ENCODE measurements at places on chromosomes 12 and 14. TPM values are rescaled to one million over a fixed set of nuclear protein-coding genes. Genes with fewer than 3 reads are reported as not detected.

PCK2 gene
- 19.7 TPM for total RNA-seq

RFLNA gene
- 0.24 TPM for total RNA-seq

CYP46A1 gene
- total RNA-seq, result 0.42 TPM

LIN7A gene
- 0.14 TPM for total RNA-seq

AMIGO2 gene
- total RNA-seq, result 95.5 TPM

CLEC6A gene
- total RNA-seq, result not detected

SLC11A2 gene
- total RNA-seq, result 15.0 TPM

DNAI7 gene
- 0.18 TPM for total RNA-seq

CLMN gene
- total RNA-seq, result 6.6 TPM

IL26 gene
- not detected for total RNA-seq

ADAM21 gene
- 0.05 TPM for total RNA-seq

LRRC10 gene
- total RNA-seq, result not detected

FERMT2 gene
- 42.7 TPM for total RNA-seq

CLEC4A gene
- total RNA-seq, result not detected

SERPINA5 gene
- total RNA-seq, result 0.20 TPM

PLD4 gene
- total RNA-seq, result 0.10 TPM

C12orf54 gene
- total RNA-seq, result not detected

FAIM2 gene
- not detected for total RNA-seq

C3AR1 gene
- not detected for total RNA-seq

CFAP251 gene
- 1.5 TPM for total RNA-seq

KRT82 gene
- total RNA-seq, result not detected

TSHR gene
- total RNA-seq, result not detected

SLC25A21 gene
- 1.0 TPM for total RNA-seq

RAB15 gene
- total RNA-seq, result 22.0 TPM

REM2 gene
- total RNA-seq, result 0.36 TPM

AQP2 gene
- total RNA-seq, result not detected

DHRS1 gene
- 13.1 TPM for total RNA-seq

ANKRD33 gene
- total RNA-seq, result not detected

ETFBKMT gene
- total RNA-seq, result 0.75 TPM

TAS2R19 gene
- not detected for total RNA-seq

GPRC5A gene
- 263 TPM for total RNA-seq
